ENCODE measurements at places on chromosomes 11 and 22.
A peak's percentile ranks its signal among the peaks of the same experiment; 100 is the strongest.

DNA sequence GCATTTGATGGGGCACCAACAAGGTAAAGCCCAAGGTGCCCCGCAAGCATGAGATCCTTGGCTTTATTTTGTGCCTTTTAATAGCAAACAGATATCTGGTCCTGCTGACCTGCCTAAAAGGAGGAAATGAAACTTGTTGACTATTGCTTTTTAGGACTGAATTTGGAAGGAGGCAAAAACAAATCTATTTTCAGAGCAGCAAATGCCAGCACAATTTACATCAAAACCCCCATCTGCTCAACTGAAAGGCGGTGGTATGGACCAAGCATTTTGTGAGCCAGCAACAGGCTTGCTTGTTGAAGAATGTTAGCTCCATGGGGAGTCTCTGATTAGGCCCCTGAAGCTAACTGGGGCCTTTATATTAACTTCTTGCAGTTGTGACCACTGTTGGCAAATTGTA, 192.6 kb upstream of the E2F8 start:
- no peak for DNase-seq

- peak; percentile 34 for DNase-seq
Measured at GRCh38 chr22:44351685-44352377, 39.1 kb upstream of the SHISAL1 start.

GRCh38 chr11:44955015-44955738, 4.5 kb upstream of the TP53I11 start:
- no peak for DNase-seq

GRCh38 chr22:39383841-39384625, 15.5 kb upstream of the TAB1 start:
- DNase-seq, result no peak

Measured in NCI-H1417 (cell line).